ENCODE measurements at places on chromosomes 7 and 10.
A peak's percentile ranks its signal among the peaks of the same experiment; 100 is the strongest.

DNA sequence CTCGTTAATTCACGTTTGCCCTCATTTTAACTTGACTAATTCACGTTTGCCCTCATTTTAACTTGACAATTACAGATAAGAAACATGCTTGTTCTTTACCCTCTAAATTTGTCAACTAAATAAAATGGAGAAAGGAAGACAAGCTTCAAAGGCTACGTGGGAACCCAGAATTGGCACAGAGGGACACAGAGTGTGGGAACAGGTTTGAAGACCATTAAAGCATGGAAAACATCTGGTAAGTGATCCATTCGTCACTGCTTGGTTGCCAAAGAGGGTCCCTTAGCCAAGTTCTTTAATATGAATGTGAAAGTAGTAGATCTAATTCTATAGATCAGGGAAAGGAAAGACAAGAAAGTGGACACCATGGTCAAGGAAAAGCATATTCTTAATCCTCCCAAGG is 57.2 kb downstream of the ITIH5 start:
- H3K27me3 ChIP-seq = no peaks in the 10 kb centered on the region
- H3K4me3 ChIP-seq = no peak overlapping the region
- H3K4me1 ChIP-seq = 0 out of 2 replicates have a peak, but pooled peaks cover 2% of the 10 kb centered on the region
- DNase-seq = no peak
- no peak overlapping the region for H3K27ac ChIP-seq

DNA sequence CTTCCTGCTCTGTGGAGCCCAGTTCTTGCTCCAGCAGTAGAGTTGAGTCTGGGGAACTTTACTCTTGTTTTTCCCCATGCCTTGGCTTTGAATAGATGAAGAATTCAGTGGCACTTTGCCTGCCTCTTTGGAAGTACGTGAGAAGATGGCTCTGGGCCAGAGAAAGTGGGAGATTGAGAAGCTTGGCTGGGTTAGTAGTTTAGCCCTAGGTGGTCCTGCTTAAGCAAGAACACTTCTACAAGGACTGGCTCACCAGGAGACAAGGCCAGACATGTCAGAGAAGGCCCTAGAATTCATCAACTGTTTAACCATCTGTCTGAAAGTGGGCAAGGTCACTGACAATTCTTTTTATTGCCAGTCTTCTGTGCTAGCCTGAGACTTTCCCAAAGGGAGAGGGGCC is 410.3 kb downstream of the TYW1 start:
- H3K27me3 ChIP-seq = peaks cover 7% of the 10 kb centered on the region
- no peak for DNase-seq
- H3K27ac ChIP-seq = no peak overlapping the region
- H3K4me1 ChIP-seq = no peaks in the 10 kb centered on the region
- H3K36me3 ChIP-seq = no peaks in the 10 kb centered on the region

DNA sequence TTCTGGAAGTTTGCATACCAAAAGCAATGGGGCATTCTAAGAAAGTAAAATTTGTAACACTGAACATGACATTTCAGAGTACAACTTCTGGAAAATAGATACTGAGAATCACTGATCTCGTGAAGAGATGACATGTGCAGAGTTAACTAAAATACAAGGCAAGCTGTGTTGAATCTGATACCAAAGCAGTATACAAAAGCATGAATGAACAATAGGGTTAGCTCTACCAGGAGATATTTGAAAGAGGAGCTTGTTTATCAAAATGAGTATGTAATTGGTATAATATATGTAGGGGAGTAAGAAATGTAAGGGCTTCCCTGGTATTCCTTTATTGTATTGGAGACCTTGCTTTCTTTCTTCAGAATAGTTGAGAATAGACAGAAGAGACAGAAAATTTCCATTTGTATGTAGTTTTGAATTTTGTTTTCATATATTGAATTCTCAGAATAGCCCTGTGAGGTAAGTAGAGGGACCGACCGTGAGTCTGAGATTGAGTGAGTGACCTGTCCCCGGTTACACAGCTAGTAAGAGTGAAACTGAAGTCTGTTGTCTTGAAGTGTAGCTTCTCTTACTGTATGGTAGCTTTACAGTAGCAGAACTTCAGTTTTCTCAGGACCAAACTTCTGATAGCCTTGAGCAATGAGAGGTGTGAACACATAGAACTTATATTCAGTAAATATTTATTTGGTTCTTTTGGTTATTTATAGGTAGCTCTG is 5.0 kb downstream of the HBP1 start:
- DNase-seq = no peak
- H3K4me1 ChIP-seq = no peaks in the 10 kb centered on the region
- no peaks in the 10 kb centered on the region for H3K36me3 ChIP-seq
- no peaks in the 10 kb centered on the region for H3K27me3 ChIP-seq
- no peak overlapping the region for H3K27ac ChIP-seq
- no peak overlapping the region for H3K4me3 ChIP-seq

DNA sequence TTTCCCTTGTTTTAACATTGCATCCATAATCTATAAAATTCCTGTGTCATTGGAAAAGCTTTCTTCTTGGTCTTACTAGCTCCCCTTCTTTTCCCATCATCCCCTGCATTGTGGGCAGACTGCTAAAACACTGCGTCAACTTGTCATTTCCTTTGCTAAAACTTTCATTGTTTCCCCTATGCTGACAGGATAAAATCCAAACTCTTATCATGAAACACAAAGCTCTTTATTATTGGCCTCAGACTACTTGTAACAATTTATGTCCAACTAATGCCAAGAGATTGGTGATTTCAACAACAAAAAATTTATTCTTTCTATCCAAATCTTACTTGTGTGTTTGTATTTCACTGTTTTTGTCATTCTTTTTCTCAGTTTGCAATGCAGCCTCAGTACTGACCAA is 339.1 kb downstream of the HGF start:
- H3K36me3 ChIP-seq = no peaks in the 10 kb centered on the region
- no peak overlapping the region for H3K4me3 ChIP-seq
- H3K27ac ChIP-seq = no peak overlapping the region
- no peaks in the 10 kb centered on the region for H3K27me3 ChIP-seq
- no peak for DNase-seq

- no peaks in the 10 kb centered on the region for H3K4me1 ChIP-seq
- no peaks in the 10 kb centered on the region for H3K27me3 ChIP-seq
- no peak overlapping the region for H3K27ac ChIP-seq
- no peak overlapping the region for H3K4me3 ChIP-seq
- H3K36me3 ChIP-seq = peaks cover 94% of the 10 kb centered on the region
Observed at GRCh38 chr7:92569137-92569536, 21.1 kb downstream of the FAM133B start.

- no peaks in the 10 kb centered on the region for H3K27me3 ChIP-seq
- no peak overlapping the region for H3K4me3 ChIP-seq
- peaks cover 5% of the 10 kb centered on the region for H3K4me1 ChIP-seq
- no peak overlapping the region for H3K27ac ChIP-seq
Observed at GRCh38 chr10:61819208-61819607, 82.3 kb upstream of the ARID5B start.

DNA sequence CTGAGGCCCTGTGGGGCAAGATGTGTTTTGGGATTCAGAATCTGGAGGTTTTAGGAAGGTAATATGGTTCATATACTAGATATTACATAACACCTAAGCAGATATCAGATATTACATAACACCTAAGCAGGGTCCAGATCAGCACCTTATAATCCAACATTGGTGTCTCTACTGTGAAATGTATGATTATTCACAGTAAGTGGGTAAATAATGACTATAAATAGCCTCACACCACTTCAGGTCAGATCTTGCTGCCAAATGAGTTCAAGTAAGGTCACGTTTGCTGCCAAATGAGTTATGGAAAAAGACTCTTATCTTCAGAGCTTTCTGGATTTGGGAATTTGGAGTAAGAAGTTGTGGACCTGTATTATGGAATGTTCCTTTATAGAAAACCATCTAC is 14.6 kb downstream of the ADRB1 start:
- no peaks in the 10 kb centered on the region for H3K36me3 ChIP-seq
- H3K27ac ChIP-seq = no peak overlapping the region
- no peaks in the 10 kb centered on the region for H3K4me1 ChIP-seq
- DNase-seq = no peak

GRCh38 chr7:86653919-86654659 is 10.4 kb downstream of the GRM3 start:
- peak; percentile 33 for DNase-seq
- H3K27me3 ChIP-seq = no peaks in the 10 kb centered on the region
- H3K27ac ChIP-seq = no peak overlapping the region
- H3K4me1 ChIP-seq = no peaks in the 10 kb centered on the region
- no peaks in the 10 kb centered on the region for H3K36me3 ChIP-seq

All from SJCRH30 (cell line).